ENCODE measurements at places on chromosomes 3 and 15.

DNA sequence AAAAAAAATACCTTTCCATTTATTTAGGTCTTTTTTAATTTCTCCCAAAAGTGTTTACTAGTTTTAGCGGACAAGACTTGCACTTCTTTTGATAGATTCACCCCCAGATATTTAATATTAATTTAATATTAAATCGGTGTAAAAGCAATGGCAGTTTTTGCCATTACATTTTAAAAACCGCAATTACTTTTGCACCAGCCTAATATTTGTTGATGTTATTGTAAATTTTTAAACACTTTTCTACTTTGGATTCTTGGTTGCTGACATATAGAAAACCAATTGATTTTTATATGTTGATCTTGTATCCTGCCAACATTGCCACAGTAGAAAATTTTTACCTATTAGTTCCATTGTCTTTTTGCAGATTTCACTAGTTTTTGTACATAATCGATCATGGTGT, 63.9 kb upstream of the PXYLP1 start:
- DNase-seq: no peak

- no peak for DNase-seq
Measured at GRCh38 chr3:46087871-46088270, 60.6 kb upstream of the XCR1 start.

GRCh38 chr15:70882361-70882760, 9.9 kb downstream of the THAP10 start:
- DNase-seq: no peak

DNA sequence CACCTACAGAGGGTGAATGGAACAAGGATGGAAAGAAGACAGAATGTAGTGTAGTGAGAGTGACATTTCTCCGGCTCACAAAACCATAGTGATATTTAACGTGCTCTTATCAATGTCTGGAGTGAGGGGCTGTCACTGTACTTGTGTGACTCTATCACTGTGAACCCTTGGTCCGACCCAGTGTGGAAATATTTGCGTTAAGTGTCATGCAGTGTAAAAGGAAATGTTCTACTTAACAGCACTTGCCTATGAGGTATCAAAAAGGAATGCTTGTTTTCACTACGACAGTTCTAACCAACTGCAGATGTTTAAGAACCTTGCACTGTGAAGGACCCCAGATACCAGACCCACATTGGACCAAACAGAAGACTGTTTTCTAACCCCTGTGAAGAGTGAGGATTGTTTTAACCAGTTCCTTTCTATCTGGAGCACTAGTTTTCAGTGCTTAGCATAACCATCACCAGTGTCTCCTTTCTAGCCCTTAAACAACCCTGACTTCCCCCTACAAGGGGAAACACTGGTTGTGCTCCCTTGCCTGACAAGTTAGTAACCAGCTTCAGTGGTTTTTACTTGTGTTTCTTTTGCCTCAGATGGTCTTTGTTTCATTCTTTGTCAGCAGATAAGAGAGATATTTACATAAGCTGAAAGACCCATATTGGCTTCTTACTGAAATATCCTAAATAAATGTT, 144.7 kb upstream of the ABHD17C start:
- DNase-seq: no peak

DNA sequence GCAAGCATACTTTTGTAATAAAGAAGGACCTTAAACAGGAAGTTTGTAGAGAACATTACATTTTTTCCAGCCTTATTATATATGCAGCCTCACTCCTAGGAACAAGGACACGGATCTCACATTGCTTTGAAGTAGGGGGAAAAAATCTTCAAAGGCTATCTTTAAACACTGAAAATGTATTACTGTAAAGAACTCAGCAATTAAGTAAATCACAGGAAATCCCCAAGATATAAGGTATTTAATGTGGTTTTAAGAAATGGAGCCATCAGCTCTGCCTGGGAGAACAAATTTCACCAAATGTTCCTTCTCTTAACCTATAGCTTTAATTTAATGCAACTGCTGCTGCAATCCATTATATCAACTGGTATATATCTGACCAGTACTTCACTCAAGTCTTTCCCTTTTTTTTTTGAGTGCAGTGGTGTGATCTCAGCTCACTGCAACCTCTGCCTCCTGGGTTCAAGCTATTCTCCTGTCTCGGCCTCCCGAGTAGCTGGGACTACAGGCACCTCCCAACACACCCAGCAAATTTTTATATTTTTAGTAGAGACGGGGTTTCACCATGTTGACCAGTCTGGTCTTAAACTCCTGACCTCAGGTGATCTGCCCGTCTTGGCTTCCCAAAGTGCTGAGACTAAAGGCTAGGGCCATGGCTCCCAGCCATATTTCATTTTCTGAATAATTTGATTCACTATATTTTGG, 2.8 kb downstream of the BTLA start:
- no peak for DNase-seq

DNA sequence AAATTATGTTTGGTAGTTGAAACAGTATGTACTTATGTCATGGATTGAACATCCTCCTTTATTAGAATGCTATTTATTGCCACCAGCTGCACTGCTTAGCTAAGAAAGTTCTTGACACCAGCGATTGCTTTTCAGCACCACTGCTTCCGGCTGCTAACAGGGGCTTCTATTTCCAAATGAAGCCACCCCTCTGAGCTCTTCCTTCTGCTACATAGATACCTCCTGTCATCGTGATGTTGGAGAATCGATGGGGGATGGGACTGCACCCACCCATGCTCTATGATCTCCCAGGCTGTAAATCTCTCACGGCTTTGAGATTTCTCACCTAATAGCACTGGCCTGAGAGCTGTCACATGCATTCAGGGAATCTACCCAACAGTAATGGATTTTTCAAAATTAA, 259.2 kb downstream of the MEIS2 start:
- no peak for DNase-seq

- no peak for DNase-seq
Measured at GRCh38 chr3:11467875-11468274, 175.8 kb downstream of the VGLL4 start.

GRCh38 chr15:74202452-74203401, at the start of gene STRA6:
Gene STRA6, minus strand, starts transcription at chr15:74202787. Its CDS starts 520 bp downstream, at chr15:74202267.
- no peak for DNase-seq

DNA sequence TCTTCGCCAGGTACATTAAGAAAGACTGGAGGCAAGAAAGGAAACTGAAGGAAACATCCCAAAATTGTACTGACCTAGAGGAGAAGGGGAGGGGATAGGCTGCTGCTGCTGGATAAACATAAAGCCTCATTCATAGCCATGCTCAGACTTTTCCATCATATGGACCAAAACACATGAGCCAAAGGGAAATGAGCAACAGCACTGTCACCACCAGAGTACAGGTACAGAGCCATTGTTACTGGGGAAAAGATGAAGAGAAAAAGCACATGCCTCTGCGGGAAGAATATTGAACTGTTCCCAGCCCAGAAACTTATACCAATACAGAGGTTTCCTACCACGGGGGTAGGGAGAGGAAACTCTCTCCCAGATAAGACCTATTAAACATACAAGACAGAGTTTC, 861.9 kb downstream of the NTRK3 start:
- no peak for DNase-seq

DNA sequence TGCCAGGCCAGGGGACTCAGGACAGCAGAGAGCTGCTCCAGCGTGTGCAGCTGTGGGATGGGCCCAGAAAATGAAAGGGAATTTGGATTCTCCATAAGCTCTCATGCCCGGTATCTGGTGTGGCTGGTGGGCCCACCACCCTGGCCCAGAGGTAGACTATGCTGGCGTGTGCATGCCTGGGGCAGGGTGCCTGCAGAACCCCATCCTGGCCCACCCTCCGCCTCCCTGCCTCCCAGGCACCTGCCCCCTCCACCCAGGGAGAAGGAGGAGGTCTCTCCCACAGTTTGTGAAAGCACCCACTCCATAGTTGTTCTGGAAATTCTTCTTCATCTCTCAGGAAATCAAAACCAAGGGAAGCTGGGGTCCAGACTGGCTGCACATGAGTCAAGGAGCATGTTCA, 112.9 kb downstream of the ADCY5 start:
- DNase-seq: no peak

- no peak for DNase-seq
Measured at GRCh38 chr15:58870451-58870850, 63.0 kb downstream of the SLTM start.

GRCh38 chr3:28980131-28980530, 300.7 kb upstream of the RBMS3 start:
- DNase-seq: no peak

- DNase-seq: no peak
Measured at GRCh38 chr3:94515983-94516382, 453.1 kb downstream of the NSUN3 start.

DNA sequence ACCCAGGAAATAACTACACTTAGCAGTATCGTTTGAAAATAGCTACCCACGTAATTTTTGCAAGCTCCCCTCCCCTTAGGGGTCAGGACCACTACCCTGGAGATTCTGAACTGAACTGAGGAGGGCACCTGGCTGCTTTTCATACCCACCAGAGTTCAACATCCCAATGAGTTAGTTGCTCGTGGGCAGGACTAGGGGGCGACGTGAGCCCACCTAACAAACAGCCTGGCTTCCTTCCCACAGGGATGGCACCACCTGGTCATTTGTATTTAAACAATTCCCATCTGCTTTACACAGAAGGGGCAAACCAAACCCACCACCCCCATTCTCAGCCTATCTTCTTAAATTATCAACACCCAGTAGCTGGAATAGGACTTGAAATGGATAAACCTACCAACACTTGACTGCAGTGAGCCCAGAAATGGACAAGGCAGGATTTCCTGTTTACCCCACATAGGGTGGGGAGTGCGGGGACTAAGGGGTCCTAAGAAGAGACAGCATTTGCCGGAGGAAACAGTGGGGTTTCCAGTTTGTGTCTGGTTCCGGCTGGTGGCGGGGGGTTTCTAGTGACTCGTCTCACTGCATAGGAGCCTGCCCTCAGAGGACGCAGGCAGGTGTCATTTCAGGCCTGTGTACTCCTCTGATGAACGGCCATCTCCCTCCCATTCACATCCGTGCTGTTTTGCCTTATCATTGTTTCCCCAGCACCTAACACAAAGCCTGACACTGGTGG, 11.6 kb upstream of the VGLL4 start:
- DNase-seq: no peak

DNA sequence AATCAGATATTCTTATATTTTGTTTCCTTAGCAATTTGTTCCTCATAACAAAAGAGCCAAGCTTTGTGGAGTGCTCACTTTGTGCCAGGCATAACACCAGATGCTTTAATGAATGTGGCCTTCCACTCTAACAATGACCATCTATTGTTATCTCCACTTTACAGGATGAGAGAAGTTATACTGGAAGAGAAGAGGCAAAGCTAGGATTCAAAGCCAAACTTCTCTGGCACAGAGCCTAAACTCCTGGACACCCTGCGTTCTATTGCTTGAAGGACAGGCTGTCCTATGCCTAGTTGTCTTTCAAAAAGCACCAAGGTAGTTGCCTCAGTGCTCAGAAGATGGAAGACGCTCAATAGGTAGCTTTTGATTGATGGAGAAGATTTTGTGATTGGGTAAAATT, 123.2 kb upstream of the FEZF2 start:
- DNase-seq: no peak

DNA sequence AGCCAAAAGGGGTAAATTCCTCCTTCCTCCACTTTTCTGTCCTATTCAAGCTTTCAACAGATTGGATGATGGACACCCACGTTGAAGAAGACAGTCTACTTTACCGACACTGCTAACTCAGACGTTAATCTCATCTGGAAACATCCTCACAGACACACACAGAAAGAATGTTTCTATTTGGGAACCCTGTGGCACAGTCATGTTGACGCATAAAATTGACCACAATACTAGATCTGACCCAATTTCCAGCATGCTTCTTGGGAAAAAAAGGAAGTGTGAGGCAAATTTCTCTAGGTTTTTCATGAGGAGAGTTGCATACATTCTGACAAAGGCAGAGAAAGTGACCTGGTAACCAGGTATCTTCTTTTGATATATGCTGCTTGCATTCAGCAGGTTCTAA, 594.1 kb downstream of the FGF12 start:
- DNase-seq: no peak

- DNase-seq: no peak
Measured at GRCh38 chr3:58471025-58471887, 20.6 kb upstream of the KCTD6 start.

DNA sequence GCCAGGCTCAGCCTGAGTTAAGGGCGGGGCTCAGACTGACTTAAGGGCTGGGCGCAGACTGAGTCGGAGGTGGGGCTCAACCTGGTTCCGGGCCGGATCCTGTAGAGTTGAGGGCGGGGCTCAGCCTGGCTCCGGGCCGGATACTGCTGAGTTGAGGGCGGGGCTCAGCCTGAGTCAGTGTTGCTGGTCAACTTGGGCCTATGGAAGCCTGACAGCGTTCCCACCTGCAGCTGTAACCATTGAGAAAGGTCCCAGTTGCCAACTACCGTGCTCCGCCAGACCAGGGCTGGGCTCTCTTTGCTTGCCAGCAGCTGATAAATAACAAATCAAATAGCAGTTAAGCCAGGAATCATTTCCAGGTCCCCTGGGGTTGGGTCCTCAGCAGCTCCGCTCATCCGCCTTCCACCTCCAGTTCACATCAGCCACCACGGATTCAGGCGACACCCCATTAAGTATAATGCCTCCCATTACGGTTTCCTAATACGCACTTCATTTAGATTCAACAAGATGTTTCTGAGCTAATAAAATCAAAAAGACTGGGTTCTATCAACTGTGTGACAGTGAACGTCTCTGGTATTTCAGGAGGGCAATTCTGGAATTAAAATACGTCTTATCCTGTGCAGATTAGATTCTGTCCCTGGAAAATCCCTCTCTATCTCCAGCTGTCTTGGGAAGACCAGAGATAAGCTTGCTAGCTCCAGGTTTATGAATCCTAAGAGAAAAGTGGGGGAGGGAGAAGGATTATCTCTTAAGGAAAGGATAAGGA, 7.3 kb downstream of the GRIP2 start:
- DNase-seq: no peak

DNA sequence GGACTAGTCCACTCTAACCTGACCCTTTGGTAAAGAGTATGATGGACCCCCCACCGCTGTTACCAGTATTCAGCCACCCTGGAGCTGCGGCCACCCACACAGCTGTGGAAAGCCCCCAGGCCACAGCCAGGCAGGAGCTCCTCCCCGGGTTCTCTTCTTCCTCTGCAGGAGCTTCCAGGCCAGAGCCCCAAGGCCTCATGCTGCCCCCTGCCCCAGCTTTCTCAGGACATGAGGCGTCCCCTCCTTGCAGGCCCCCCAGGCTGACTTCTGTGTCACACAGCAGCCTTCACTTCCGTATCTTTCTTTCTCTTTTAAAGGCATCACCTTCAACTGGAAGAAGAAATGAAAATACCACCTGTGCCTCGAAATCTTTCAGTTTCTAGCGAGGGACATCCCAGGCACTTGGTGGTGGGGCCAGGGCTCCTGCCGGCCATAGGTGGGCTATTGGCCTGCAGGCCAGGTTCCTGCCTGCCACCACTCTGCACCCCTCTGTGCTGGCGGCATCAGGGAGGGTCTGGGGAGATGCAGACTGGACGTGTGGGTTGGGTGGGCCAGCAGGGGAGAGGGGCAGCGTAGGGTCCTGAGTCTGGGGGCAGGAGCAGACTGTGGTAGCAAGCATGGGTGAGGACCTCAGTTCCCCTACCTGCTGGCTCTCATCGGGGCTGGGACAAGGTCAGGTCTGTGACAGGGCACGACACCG, 19.9 kb downstream of the KLF13 start:
- DNase-seq: no peak

- DNase-seq: no peak
Measured at GRCh38 chr15:42349186-42349585, 10.1 kb upstream of the CAPN3 start.
